Activated CD8-positive, alpha-beta memory T cell treated with anti-CD3 and anti-CD28 coated beads, Interleukin-2, amount 50 U/mL, for 48 hours (primary cell): ENCODE measurements at places on chromosomes 1 and 21.

GRCh38 chr1:183285746-183286145 is 99.7 kb downstream of the LAMC2 start:
- no peak for DNase-seq

DNA sequence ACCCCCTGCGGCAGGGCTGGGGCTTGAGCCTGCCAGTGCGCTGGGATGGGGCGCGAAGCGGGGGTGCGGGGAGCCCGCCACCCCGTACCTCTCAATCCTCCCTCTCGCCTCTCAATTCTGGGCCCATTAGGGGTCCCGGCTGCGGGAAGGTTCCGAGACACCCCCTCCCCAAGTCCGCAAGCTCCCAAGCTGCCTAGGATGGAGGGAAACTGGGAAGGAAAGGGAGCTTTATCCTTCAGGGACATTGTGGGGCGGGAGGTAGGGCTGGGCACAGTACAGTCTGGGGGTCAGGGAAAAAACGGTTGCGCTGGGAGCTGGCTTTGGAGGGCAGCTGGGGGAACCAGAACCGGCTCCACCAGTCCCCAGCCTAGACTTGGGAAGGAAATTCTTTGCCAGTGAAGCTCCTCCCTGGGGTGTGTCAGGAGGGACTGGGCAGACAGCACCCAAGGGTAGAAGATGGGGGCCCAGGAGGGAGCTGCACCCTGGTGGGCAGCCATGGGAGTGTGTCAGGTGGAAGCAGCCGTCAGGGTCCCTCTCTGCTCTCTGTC is 904 bp downstream of the GJB3 start:
- no peak for DNase-seq

DNA sequence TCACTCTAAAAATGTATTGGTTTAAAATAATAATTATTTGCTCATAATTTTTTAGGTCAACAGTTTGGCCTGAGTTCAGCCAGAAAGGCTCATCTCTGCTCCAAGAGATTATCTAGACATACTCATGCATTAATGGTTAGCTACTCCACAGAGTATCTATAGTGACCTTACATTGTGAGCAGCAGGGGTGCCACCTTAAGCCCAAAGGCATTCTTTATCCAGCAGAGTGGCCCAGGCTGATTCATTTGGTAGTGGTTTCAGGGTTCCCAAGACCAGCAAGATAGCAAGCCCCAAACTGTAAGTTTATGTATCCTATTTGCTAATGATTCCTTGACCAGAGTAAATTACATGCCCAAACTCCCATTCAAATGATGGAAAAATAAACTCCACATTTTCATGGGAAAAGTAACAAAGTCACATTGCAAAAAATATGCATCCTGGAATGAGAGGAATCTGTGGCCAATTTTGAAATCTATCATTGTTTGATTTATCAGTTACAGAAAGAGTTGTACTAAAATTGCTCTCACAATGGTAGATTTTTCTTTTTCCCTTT is 182.6 kb upstream of the KCNK2 start:
- no peak for DNase-seq

DNA sequence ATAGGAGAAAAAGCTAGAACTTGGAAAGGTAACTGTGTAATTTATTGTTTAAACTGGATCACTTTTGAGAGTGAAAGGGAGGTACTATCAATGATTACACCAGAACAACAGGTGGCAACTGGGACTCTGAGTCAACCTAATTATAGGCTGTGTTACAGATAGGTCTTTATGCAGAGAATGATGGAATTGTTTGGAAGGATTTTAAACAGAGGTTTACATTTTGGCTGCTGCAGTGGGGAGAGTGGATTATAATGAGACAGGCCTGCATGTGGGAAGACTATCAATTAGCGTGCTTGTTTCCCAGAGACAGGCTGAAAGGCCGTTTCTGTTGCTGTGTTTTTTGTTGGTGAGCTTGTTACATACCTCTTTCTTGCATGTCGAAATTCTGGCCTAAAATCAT is 432.9 kb downstream of the PLA2G4A start:
- no peak for DNase-seq

DNA sequence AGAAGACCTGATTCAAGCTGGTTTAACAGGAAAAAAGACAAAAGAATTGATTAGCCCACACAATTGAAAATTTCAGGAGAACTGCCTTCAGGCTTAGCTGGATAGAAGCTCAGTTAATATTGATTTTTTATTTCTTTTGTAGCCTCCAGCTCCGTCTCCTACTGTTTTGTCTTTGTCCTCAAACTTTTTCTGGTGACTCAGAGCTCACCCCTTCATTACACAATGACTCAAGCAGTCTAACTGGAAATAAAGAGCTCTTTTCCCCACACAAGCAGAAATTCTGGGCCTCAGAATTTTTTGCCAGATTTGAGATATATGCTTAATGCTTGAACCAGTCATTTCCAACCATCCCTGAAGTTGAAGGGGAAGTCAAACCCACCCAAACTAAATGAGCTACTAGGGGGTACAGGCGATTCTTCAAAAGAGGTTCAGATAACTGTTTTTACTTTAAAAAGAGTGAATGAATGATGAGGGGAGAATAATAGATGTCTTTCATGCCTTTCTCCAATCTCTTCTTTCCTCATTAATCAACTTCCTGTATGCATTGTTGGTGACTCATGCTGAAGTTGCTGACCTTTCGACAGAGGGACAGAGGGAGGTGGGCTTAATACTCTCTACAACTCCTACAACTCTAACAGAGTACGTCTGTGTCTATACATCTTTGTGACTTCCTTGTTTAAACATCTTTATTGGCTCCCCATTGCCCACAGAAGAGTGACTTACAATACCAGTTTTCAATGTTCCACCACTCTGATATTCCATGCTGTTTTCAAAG is 6.2 kb upstream of the ACP6 start:
- no peak for DNase-seq

GRCh38 chr1:151739590-151740355 is 18.5 kb downstream of the RIIAD1 start:
- DNase-seq: no peak

DNA sequence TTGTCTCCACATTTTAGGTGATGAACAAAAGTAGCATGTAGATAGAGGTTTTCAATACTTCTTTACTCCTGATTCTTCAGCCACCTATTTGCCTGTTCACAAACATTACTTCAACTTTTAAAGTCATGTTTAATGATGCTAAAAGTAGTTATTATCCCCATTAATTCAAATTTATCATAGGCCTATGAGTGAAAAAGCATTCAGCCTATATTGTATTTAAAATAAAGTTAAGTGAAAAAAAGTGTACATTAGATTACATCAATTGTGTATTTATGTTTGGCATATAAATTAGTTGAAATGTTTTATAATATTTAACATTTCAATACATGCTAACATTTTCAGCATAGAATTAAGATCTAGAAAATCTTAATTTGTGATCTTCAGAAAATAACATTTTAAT is 10.5 kb downstream of the CDKN2C start:
- no peak for DNase-seq

GRCh38 chr1:30818568-30819243 is 61.1 kb upstream of the LAPTM5 start:
- DNase-seq: no peak

GRCh38 chr21:22855581-22855980 is 1857.4 kb downstream of the NCAM2 start:
- DNase-seq: no peak

- DNase-seq: no peak
Measured at GRCh38 chr1:246128494-246129069, 378.5 kb downstream of the SMYD3 start.

DNA sequence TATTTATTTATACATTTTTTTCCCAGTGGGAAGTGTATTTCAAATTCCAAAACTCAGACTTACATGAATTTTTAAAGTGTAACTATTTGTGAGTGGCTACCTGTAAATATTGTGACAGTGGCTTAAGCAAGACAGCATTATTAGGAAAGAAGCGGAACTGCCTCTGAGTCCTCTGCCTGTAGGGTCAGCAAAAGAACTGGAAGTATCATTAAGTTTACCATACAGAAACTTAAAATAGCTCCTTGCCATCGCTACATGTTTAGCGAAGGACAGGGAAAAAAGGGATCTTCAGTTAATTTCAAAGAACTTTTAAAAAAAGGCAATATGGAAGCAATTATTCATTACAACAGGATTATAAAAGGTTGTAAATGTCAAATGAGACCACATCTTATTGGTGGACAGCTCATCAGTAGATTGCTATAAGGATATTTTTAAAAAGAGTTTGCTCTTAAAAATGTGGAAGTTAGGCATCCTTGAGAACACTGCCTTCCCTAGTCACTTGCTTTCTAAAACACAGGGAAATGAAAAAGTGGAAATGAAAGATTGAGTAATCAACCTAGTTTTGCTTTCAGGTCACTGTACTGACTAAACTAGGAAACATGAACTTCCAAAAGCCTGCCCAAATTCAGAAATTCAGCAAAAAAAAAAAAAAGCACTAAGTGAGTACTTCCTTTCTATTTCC is 39.2 kb downstream of the NSL1 start:
- DNase-seq: no peak

DNA sequence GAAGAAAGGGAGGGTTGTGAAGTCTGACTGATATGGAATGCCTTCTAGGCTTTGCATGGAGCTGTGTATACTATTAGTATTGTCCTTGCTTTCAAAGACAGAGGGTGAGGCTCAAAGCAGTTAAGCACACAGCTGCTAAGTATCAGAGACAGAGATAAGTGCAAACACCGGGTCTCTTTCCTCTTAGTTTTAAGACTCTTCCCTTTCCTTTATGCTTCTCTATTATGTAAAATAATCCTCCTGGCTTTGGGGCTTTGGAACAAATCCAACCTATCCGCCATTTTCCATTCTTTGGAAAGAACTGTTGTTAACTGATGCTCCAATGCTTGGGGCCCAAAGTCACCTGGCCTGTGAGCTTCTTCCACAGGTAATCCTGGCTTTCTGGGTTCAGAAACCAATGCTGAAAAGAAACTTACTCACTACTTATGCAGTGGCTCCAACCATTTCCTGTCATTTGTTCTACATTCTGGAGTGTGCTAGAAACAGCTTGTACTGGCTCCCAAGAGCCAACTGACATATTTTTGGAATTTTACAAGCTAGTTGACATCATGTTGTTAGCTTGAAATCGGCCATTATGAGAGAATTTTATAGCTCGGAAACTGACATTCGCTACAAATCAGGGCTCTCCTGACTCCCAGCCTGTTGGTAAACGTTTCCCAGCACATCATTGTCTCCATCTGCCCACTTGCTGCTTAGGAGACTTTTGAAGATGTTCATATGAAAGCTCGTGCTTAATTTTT is 67.5 kb downstream of the DNTTIP2 start:
- no peak for DNase-seq
